ENCODE measurements at places on chromosomes 16 and 17.

DNA sequence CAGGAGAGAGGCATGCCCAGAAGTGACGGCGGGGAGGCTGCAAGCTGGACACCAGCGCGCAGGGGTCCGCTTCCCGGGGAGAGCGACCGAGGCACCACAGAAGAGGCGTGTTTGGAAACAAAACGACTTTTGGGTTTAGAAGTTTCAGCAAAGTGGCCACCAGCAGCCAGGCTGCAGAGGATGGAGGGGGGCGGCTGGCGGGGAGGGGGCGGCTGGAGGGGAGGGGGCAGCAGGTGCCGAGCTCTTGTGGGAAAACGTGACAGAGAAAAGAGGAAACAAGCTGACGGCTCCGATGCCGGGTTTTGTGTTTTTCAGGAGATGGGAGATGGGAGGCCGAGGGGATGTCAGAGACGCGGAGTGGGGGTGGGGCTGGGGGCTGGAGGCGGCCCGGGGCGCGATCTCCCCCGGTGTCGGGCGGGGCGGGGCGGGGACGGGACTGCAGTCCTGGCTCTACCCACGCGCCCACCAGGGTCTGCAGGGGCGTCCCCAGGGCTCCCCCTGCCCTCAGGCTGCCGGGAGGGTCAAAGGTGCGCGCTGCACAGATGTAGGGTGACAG, 32.1 kb upstream of the RPH3AL start:
- DNase-seq: no peak

DNA sequence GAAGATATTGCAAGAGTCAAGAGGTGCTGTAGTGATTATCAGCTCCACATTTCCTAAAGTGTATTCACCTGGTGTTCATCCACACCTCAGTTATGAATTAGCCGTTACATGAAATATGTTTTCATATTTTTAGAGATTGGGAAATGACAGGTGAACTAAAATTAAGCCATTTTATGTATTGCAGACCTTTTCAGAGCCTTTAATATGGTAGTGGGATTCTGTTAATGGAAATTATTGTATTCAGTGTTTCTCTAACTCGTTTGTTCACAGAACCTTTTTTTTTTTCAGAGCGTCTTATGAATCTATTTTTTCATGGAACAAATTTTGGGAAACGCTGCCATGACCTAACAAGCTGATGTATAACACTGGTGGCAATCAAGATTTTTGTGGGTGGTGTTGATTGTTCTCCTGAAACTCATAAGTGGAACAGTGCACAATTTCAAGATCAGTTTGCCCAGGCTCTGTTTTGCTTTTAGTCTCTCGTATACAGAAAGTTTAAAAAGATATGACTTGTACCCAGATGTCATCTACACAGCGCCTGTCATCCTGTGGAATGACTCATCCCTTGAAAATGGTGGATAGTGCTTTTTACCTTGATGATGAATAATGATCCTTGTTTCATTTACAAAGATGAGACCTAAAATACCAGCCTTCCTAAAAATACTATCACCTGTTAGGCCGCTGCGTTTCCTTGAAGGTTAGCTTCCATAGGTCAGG, 88.8 kb downstream of the ARHGAP44 start:
- no peak for DNase-seq

DNA sequence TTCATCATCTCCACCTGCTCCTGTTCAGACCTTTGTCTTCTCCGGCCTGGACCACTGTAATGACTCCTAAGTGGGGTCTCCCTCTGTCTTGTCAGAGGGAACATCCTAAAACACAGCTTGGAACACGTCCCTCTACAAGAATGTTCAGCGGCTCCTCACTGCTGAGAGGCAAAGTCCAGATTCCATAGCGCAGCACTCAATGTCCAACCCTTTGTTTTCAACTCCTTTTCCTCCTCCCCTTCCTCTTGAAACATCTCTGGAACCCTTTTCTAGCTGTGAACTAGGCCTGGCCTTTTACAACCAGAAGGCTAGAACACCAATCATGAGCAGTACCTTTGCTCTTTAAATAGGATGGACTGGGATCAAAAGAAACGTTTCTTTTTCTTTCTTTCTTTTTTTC, 914 bp downstream of the C17orf50 start:
- no peak for DNase-seq

- DNase-seq: no peak
These were observed 55.1 kb upstream of the PABPN1L start for GRCh38 chr16:88921591-88921990.

- no peak for DNase-seq
These were observed 23.4 kb downstream of the NUP85 start for GRCh38 chr17:75228847-75229246.

DNA sequence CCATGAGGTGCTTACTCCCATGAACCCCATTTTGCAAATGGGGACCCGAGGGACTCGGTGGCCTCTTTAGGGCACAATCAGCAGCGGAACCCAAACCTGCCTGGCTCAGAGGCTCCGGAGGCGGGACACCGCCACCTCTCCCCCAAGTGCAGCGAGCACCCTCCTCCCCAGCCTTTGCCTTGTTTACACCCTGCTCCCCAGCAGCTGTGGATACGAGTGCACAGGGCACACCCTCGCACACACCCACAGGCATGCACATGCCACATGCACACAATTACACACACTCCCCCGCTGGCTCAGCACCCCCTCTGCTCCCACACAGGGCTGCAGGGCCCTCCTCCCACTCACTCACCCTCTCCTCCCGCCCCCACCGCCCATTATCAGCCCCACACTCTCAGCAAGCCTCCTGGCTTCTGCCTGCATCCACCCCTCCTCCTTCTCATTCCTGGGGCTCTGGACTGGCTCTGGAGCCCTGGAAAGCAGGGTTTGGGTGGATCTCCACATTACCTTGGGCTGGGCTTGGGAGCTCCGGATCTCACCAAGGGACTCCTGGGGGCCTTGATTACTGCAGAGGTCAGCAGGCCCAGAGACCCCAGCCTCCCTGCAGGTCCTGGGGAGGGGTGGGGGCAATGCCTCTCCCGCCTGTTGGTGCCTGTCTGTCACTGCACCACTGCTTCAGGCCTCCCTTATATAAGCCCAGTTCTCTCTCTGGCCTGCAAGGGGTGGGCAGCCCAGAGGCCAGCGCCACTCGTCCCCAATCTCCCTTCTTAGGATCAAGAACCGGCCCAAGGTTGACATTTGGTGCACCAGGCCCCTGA, 6.4 kb downstream of the PDK2 start:
- DNase-seq: no peak

DNA sequence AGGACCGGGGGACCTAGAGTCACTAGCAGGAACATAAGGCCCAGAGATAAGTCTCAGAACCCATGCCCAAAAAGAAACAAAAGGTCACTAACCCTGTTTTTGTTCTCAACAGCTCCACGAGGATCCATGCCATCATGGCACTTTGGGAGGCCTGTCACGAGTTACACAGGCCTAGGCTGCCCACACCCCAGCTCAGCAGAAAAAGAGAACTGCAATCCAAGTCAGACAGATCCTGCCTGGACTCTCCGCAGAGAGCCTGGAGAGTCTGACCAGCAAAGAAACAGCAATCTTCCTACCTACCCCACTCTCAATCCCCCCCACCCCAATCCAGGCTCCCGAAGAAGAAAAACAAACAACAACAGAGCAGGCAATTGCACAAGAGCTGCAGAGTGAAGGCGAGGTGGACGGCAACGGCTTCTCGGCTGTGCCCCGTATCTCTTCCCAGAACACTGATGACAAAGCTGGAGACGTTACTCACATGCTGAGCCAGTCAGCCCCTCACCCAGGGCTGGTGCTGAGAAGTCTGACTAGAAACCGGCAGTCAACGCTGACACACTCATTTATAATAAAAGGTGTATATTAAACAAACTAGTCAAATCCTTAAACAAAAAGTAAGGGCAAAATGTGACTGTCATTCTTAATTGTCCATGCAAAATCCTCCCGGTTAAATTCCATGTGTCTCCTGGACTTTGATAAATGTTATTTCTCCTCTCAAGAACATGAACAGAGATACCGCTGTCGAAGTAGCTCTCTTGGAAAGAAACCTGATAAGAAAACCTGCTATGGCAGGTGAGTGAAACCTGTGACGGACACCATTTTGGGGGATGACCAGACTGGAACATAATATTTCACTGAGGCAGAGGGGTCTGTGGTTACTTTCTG, 89.3 kb downstream of the SMG6 start:
- no peak for DNase-seq

DNA sequence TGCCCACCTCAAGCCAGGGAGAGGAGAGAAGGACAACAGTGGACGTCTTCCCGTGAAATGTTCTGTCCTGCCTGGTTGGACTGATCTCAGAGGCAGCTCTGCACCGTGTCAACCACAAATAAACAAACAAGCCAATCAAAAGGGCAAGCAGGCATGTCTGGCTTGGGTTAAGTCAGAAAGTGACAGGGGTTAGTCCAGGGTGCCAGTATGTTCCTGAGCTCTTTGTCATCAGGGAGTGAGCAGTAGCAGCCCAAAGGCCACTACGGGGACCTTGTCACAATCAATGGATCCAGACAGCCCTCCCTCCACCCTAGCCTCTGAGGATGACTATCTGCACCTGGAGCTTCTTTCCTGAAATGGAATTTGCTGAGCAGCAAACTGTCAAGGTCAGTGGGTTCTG, 35.0 kb downstream of the CNGB1 start:
- no peak for DNase-seq

DNA sequence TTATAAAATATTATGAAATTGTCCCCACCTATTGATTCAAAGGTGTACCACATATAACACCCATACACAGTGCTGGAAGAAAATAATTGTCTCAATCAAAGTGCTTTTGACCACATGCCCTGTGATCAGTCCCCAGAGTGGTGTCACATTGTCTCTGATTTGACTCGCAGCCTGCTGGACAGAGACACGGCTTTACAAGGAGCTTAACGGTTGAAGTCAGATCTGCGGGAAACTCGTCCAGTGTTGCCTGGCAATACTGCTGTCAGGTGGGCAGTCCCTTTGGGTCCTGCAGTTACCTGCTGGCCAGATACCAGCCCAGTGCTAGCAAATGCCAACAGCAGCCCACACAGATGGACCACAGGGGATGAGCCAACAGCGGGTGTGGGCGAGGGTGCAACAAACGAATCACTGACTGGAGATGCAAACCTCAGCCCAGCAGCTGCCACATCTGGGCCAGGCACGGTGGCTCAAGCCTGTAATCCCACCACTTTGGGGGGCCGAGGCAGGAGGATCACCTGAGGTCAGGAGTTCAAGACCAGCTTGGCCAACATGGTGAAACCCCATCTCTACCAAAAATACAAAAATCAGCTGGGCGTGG, 26.2 kb upstream of the SSTR2 start:
- peak; percentile 94 for DNase-seq

DNA sequence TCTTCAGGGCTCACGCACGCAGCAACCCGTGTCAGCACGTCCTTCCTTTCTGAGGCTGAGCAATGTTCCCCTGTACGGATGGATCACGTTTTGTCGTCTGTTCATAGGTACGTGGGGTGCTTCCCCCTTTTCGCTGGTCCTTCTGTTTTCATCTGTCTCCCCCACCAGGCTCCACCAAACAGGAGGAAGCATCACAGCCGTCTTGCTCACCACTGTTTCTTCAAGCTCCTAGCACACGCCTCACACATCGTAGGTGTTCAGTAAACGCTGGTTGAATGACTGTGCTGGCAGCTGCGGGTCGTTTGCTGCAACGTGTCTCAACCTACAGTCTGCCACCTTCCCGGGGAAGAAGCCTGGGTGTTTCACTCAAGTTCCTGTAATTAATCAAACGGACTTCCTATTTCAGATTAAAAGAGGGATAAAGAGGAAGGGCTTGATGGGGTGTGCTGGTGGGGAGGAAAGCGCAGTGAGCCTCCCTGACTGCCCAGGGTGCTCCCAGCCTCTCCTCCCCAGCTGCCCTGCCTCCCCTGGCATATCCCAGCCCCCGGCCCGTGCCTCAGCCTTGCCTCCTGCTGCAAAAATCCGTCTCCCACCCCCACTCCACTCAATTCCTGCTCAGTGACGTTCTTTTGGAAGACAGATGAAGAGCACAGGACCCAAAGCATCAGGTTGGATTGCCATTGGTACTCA, 76.7 kb upstream of the DOC2B start:
- no peak for DNase-seq

DNA sequence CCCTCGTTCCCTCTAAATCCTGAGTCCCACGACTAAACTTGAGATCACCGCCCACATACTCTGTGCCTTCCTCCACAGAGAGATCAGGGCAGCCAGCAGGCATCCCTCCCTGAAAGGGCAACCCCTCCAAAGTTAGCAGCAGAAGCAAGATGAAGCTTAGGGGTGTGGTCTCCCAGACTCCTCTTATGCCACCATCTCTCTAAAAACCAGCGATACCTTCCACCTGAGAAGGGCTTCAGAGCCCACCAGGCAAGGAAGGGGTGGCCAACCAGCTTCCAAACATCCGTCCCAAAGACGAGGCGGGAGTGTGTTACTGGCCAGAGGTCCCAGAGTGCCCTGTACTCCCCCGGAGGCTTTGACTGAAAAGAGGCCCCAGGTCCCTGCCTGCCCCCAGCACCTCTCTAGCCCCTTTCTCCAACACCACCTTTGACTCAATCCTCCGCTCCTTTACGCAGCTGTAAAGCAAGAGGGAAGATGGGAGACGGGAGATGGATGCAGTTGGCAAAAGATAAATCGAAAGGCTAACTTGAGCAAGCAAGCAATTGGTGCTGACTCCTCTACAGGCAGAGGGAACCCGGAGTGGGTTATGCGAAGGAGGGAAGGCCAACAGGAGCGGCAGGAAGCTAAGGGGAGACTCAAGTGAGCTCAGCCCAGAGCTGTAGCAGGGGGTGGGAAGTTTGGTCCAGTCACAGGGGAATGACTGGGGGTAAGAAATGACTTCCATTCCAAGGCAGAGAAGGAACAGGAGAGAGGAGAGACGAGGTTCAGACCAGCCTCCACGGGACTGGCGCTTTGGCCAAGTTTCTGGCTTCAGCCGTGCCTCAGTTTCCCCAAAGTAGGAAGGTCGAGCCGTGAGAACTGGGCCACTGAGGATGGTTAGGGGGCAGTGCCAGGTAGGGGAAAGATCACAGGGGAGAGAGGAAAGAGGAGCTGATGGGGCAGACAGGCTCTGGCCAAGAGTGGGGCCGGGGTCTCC, 1.0 kb downstream of the ST3GAL2 start:
- DNase-seq: peak; percentile 73

DNA sequence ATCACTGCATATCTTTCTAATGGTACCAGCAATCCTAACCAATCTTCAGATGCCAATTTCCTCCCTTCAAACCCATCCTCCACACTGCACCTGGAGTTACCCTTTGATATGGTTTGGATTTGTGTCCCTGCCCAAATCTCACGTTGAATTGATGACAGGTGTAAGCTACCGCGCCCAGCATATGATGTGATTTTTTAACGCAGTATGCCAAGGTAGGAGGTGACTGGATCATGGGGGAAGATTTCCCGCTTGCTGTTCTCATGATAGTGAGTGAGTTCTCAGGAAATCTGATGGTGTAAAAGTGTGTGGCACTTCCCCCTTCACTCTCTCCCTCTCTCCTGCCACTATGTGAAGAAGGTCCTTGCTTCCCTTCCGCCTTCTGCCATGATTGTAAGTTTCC, 57.0 kb downstream of the TOX3 start:
- no peak for DNase-seq
